Endothelial cell of umbilical vein (primary cell): ENCODE measurements at places on chromosomes 3 and 15.

DNA sequence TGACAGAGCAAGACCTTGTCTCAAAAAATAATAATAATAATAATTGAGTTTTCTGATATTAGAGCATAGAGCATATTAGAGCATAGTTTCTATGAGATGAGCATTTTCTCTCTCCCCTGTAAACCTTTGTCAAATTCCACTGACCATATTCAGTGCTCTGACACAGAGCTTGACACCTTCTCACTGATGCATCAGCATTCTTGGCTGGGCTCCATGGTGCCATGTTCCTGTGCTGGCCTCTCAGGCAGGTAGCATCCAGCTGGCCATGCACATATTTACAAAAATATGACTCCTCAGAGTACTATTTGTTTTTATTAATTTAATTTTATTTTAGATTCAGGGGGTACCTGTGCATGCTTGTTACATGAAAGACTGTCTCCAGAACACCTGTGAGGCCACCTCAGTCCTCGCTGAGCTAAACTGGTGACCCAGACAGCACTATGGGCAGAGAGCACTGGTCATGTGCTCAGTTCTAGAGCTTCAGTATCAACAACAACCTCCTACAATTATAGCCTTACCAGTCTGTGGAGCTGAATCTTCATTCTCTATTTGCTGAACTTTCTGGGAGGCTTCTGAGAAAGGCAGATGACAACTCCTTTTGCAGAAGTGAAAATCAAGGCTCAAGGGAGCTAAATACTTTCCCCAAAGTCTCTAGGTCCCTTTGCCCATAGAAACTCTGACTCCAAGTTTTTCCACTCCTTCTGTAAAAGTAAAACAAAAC lies 21.6 kb upstream of the SLC28A2 start:
- no peak for DNase-seq

DNA sequence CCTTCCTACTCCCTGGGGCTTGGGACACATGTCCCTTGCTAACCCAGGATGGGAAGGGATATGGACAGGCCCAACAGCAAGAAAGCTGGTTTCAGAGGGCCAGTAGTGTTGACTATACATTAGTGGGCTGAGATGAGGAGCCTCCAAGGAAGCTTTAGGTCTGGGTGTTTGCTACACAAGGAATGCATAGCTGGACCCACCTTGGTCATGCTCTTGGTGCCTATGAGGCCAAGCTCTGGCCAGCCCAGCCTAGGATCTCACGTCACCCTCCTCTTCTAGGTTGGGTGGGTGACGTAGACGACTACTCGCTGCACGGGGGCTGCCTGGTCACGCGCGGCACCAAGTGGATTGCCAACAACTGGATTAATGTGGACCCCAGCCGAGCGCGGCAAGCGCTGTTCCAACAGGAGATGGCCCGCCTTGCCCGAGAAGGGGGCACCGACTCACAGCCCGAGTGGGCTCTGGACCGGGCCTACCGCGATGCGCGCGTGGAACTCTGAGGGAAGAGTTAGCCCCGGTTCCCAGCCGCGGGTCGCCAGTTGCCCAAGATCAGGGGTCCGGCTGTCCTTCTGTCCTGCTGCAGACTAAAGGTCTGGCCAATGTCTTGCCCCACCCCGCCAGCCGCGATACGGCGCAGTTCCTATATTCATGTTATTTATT lies 653 bp upstream of the WDR6 start:
- peak; percentile 51 for DNase-seq

GRCh38 chr3:56800130-56800831 lies 1.5 kb downstream of the ARHGEF3 start:
- DNase-seq, result peak; percentile 60

GRCh38 chr3:111610612-111611054 lies 15.5 kb upstream of the ZBED2 start:
- DNase-seq, result no peak

GRCh38 chr3:78858174-78858573 lies 909.6 kb downstream of the ROBO1 start:
- DNase-seq, result no peak

- no peak for DNase-seq
Measured at GRCh38 chr3:29906906-29907305, 626.0 kb downstream of the RBMS3 start.

GRCh38 chr3:187185759-187186158 lies 11.5 kb upstream of the RTP1 start:
- DNase-seq, result no peak

GRCh38 chr15:74906450-74907162 lies at the start of gene FAM219B:
Gene FAM219B (minus strand): TSS chr15:74906851. CDS start chr15:74906800, 51 bp downstream.
- peak; percentile 87 for DNase-seq

DNA sequence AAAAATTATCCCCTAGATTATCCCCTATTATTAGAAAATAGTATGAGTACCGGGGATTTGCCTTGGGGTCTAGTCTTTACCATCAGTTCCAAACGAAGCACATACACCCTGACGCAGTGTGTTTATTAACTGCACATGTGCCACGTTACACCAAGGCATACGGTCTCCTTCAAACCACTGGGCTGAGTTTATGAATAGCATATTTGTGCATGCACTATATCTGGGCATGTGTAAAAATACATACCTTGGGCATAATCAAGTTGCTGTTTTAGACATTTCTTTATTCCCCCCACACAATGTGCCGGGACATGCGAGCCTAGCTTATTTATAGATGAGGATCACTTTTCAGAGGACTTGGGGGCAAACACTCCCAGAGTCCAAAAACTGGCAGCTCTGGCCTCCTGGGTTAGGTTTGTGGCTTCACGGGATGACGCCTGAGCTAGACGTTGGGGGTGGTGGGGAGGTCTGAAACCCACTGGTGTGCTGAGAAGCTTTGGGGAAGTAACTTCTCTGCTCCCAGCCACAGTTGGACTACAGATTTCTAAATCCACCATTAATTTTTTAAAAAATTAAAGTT lies 16.2 kb downstream of the IGDCC4 start:
- DNase-seq, result no peak

DNA sequence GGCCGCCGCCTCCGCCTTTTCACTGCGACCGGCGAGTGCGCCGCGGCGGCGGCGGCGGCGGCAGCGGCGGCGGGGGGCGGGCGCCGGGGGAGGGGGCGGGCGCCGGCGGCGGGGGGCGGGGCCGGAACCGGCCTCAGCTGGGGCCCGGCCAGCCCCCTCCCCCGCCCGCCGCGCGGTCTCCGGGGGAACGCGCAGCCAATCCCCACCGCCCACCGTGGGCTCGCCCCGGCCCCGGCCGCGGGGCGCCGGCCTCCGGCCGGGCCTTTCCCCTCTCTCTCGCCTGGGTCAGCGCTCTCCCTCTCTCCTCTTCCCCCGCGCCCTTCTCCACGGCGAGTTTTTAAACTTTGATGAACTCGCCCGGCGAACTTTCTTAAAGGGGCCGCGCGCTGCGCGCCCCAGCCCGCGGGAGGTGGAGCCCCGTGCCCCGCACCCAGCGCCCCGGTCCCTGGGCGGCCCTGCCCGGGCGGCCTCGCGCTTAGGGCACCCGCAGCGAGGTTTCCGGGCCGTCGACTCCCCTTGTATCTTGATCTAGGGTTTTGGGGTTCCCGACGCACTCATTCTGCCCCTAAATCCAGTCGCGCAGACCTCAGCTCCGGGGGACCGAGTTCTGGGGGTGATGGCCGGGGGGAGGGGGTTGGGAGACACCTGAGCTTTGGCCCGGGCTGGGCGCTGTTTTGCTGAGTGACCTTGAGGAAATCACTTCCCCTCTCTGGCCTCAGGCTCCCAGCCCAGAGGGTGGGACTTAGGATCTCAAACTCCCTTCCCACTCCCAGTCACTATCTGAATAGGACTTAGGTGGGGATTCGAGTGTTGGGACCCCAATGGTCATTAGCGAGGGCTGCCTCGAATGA lies at the start of gene RBPMS2:
TSS of gene RBPMS2 (minus strand) at position 39 of the 851 bp plus-strand sequence. CDS start 270 bp downstream, outside the sequence.
- DNase-seq, result no peak

DNA sequence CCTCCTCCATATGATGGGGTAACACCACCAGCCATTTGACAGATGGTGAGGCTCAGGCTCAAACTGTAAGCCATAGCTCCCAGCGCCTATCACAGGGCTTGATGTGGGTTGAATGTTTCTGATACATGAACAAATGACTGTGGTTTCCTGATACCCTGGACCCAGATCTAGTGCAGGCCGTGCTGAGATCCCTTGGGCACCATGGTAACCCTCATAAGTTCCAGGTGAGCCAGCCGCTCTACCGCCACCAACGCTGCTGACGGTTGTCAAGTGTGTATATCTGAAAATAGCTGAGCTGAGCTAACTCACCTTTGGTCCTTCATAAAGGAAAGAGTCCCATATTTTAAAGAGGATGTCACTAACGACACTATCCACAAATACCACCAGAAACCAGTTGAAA lies 74.5 kb downstream of the TBC1D2B start:
- DNase-seq, result no peak

DNA sequence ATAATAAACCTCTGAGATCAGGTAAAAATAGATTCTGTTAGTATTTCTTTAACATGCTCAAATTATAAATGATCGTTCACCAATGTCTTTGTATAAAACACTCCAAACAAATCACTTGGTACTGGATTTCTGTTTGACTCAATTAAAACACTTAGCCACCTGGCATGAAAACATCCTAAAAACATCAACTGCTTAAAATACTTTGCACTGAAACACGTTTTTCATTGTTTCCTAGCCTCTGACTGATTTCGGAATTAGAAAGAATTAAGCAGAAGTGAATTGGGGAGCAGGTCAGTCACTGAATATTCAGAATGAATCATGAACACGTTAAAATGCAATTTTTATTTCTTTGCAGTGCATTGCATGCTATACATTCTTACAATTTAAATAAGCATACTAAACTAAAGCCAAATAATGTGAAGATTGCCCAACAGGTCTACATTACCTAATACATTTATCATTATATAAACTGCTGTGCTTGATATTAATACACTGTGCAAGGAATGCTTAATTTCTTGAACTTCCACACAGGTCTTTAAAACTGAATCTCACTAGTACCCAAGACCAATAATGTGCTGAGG lies 1.6 kb downstream of the THRB start:
- no peak for DNase-seq

- no peak for DNase-seq
Measured at GRCh38 chr3:50806806-50807205, 132.1 kb downstream of the DOCK3 start.

DNA sequence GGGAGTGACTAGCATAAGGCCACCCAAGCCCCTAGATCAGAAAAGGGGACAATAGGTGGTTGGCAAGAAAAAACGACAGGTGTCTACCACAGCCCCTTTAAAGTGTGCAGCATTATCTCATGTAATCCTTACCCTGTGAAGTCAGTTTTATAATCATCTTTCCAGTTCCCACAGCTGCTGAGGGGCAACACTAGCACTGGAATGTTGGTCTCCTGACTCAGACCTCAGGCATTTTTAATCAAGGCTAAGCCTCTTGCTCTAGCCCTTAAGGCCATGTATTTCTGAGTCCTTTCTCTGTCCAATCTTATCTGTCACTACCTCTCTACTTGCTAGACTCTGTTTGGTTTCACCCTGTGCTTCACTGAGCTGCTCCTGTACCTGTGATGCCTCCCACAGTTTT lies 171.7 kb downstream of the TLE3 start:
- DNase-seq, result no peak

GRCh38 chr3:169327546-169328356 lies 335.8 kb downstream of the MECOM start:
- DNase-seq, result no peak

DNA sequence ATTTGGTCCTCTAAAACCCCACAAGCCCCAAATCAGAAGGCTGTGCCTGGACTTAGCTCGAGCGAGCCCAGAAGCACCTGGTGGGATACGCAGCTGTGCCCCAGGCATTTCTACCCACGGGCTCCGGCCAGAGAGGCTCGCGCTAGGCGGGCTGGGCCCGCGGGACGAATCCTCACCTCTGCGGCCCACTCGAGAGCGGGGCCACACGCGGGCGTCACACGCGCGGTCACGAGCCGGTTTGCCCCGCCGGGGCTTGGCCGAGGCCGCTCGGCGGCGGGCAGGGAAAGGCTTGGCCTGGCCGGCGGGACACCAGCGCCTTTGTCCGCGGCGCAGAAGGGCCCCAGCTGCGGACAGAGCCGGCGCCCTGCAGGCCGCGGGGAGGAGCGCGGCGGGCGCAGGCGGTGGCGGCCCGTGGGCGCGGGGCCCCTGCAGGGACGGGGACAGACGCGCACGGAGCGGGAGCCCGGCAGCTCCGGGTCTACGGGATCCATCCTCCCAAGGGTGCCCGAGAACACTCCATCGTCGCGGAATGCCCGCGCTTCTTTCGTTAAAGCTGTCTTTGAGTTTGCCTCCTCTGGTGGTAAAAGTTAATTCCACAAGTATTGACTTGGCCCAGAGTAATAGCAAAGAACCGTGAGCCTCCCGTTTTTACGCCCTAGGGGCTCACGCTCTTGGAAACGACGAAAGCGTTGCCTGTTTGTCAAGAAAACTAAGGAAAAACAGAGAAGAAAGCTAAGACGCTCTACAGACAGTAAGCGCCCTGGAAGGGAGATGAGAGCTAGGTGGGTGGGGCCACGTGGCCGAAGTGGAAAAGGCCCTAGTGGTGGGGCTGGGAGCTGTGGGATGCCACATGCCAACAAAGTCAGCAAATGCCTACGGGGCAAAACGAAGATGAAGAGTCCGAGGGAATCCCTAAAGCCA lies 26.4 kb downstream of the TYRO3 start:
- peak; percentile 73 for DNase-seq

GRCh38 chr15:93932164-93932776 lies 299.1 kb upstream of the MCTP2 start:
- no peak for DNase-seq

DNA sequence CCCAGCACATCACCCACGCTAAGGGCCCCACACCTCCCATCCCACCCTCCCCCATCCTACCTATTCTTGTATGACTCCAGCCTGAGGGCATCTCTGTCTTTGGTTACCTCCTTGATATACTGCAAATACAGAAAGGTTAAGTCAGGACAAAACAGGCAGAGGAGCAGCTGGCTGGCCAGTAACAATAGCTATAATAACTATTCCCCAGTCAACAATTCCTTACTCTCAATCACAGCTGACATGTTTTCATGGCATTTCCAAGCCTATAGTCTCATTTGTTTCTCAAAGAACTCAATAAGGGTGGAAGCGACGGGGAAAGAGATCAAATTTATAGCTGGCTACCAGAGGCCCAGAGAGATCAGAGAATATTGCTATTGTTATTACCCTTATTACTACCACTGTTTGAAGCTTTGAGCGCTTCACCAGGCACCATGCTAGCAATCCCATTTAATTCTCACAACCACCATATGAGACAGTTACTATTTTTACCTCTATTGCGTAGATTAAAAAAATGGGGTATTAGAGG lies 93.0 kb upstream of the C2CD4B start:
- no peak for DNase-seq

- DNase-seq, result no peak
Measured at GRCh38 chr3:26960382-26960781, 337.8 kb downstream of the LRRC3B start.

DNA sequence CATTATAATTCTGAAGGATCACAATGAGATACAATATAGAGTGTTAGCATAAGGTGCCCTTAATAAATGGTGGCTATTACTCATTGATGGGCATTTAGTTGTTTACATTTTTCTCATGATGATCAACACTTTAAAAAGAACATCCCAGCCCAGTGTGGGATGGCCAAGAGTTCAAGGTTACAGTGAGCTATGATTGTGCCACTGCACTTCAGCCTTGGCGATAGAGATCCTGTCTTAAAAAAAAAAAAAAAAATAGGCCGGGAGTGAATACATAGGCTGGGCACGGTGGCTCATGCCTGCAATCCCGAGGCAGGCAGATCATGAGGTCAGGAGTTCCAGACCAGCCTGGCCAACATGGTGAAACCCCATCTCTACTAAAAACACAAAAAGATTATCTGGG lies 1.6 kb upstream of the FXR1 start:
- DNase-seq, result no peak

- no peak for DNase-seq
Measured at GRCh38 chr3:194723846-194724618, 38.3 kb downstream of the FAM43A start.

GRCh38 chr3:112459750-112460149 lies 39.5 kb downstream of the BTLA start:
- DNase-seq, result no peak
